ENCODE measurements at places on chromosomes 3 and 15.

DNA sequence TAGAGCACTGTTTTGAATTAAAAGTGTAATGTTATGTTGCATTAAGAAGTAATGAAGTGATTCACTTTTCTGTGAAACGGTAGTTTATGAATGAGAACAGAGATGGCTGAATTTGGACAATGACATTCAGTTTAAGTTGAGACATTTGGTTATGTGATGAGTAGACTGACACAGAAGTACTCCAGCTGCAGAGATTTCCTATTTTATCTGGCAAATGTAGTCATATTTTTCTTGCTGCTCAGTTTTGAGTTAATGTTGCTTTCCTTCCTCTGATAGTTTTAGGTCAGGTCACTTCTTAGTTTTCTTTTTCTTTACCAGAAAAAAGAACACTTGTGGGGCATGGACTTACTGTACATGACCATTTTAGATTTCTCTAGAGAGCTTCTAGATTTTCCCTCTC is 51.2 kb downstream of the ASB7 start:
- DNase-seq: no peak

GRCh38 chr3:126537730-126538281 is 13.9 kb downstream of the CHST13 start:
- DNase-seq: no peak

DNA sequence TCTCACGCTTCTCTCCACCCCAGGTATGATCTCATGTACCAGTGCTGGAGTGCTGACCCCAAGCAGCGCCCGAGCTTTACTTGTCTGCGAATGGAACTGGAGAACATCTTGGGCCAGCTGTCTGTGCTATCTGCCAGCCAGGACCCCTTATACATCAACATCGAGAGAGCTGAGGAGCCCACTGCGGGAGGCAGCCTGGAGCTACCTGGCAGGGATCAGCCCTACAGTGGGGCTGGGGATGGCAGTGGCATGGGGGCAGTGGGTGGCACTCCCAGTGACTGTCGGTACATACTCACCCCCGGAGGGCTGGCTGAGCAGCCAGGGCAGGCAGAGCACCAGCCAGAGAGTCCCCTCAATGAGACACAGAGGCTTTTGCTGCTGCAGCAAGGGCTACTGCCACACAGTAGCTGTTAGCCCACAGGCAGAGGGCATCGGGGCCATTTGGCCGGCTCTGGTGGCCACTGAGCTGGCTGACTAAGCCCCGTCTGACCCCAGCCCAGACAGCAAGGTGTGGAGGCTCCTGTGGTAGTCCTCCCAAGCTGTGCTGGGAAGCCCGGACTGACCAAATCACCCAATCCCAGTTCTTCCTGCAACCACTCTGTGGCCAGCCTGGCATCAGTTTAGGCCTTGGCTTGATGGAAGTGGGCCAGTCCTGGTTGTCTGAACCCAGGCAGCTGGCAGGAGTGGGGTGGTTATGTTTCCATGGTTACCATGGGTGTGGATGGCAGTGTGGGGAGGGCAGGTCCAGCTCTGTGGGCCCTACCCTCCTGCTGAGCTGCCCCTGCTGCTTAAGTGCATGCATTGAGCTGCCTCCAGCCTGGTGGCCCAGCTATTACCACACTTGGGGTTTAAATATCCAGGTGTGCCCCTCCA is 19.1 kb downstream of the TYRO3 start:
- no peak for DNase-seq

DNA sequence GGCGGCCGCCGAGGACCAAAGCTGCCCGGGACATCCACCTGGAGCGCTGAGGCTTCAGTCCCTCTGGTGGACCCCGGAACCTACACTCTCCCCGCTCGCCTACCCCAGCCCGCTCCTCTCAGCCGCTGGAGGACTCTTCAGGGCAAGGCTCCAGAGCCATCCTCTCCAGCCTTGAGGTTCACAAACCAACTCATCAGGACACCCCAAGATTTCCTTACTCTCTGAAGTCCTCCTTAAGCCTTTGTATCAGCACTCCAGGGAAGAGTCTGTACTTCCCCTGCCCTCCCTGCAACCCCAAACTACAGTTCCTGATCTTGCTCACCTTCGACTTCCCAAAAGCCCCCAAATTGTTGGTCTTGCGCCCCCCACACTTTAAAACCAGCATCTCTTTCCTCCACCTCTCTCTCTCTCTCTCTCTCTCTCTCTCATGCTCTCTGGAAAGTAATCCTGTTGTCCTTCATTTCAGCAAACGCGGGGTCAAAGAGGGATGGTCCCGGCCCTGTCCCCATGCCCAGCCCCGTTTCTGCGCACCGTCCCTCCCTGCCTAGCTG is 438 bp downstream of the THBS1 start:
- peak; percentile 5 for DNase-seq

DNA sequence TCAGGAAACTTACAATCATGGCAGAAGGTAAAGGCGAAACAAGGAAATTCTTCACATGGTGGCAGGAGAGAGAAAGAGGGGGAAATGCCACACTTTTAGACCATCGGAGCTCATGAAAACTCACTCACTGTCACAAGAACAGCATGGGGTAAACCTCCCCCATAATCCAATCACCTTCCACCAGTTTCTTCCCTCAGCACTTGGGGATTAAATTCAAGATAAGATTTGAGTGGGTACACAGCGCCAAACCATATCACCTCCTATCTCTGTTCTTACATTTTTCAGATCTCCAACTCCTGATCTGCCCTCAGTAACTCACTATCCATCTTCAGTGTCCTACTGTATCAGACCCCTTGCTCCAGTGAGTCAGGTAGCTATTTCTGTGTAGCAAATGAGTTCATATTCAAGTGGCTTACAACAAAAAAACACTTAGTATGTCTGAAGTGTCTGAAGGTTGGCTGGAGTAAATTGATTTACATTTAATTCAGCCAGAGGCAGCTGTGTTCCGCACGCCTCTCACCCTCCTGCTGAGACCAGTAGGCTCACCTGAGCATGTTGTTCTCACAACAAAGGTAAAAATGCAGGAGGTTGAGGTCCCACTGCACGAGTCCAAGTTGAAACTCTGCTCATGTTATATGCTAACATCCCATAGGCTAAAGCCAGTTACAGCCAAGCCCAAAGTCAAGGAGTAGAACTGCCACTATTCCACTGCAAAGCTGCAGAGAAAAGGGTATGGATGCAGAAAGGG is 180.7 kb upstream of the LMCD1 start:
- no peak for DNase-seq

Measured in stimulated activated naive CD8-positive, alpha-beta T cell treated with anti-CD3 and anti-CD28 coated beads, Interleukin-15, amount 100 ng/mL, for 72 hours (primary cell).